ENCODE measurements at places on chromosomes 2 and 18.

- no peak for DNase-seq
These were observed 622.5 kb downstream of the RNF144A start for GRCh38 chr2:7539760-7540159.

GRCh38 chr2:205586626-205587025 lies 95.7 kb upstream of the NRP2 start:
- no peak for DNase-seq

- DNase-seq = no peak
These were observed 68.7 kb downstream of the RHOB start for GRCh38 chr2:20515290-20516220.

DNA sequence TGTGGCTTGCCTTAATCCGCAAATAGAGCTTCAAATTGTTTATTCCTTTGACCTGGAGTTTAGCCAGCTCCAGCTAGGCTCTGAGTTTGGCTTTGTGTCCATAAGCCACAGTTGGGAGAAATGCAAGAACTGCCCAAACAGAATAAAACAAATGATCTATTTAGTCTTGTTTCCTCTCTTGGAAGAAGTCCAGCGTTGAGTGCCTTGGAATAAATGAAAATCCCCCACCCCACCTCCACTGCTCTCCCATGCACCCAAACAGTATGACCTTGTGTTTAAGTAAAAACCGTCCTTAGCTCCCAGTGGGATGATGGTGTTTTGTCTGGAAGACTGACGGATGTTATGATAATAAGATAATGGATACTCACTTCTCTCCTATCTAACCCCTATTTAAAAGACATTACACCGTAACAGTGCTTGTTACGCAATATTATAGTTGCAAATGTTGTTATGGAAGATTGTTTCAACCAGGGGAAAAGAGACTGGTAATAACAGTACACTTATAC lies 3.2 kb upstream of the SERPINE2 start:
- no peak for DNase-seq

- DNase-seq = no peak
These were observed 844.3 kb downstream of the MBD2 start for GRCh38 chr18:53380063-53380639.

GRCh38 chr18:36649205-36649604 lies 179.6 kb downstream of the TPGS2 start:
- no peak for DNase-seq

DNA sequence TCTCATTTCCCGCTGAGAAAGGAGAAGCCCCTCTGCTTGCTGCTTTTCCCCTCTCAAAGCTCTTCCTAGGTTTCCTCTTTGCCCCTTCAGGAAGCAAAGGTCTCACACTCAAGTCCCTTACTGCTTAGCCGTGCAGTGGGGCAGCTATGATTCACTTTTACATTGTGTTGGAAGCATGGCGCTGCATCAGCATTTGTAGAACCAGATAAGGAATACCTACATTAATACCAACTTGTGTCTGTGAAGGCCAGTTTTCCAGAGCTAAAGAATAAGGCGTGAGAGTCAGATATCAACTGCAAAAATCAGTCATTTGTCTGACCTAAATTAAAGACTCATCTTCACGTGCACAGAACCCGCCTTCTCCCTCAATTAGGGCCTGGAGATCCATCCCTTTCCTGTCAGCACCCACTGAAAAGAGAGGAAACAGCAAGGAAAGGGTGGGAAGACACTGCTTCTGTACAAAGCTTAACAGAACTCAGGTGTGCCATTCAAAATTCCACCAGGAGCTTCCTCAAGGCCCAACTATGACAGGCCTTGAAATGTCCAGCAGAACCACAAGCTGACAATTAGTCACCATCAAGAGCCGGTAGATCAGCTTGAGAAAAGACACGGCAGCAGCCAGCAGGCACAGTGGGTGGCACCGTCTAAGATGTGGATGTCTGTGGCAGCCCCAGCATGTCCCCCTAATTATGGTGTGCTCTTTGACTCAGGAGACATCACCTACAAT lies 16.1 kb upstream of the XDH start:
- no peak for DNase-seq

DNA sequence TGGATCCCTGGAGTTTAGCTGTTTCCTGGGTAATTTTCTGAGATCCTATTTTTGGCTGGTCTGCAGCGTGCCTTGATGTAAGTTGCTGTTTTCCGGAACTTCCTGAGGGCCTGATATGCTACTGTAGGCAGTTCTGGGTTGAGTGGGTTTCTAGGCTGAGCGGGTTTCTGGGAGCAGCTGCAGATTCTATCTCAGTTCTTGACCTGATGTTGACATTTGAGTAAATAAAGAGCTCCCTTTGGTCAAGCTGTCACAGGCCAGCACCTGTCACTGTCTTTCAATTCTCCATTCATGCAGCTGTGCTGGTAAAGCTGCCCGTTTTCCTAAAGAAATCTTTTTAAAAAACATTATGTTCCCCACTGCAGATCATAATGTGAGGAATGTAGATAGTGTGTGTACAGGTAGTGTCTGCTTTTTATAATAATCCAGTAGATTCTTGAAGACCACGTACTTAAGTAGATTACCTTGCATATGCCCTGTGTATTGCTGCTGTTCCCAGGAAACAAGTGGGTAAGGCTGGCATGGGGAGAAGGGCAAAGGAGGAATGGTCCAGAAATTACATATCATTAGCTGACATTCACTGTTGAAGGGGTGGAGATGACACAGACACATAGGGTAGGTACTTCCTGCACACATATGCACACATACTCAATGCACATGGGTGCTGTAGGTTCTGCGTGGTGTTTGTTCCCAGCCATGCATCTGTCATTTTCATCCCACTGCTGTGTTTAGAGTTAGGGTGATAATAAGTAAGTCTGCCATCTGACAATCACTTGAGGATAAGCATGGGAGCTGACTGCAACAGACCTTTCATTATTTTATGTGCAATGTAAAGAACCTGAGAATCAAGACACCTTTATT lies 25.9 kb downstream of the CD28 start:
- no peak for DNase-seq

GRCh38 chr2:15845294-15845693 lies 95.1 kb upstream of the MYCN start:
- DNase-seq = no peak

- DNase-seq = peak; percentile 11
These were observed 5.4 kb upstream of the KCNJ13 start for GRCh38 chr2:232781765-232782164.

DNA sequence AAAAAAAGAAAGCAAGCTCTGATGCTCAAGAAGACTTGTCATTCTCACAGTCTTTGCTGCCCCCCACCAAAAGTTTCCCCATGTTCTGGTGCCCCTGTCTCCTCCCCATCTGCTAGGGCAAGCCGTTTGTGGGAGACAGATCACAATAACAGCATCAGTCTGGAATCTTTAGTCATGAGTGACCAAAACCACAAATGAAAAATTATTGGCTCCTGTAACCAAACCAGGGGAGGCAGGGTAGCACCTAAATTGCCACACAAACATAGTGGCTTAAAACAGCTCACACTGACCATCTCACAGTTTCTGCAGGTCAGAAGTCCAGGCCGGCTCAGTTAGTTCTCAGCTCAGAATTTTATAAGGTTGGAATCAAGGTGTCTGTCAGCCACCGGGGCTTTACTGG lies 9.1 kb upstream of the B3GNT7 start:
- no peak for DNase-seq

- DNase-seq = no peak
These were observed 53.1 kb downstream of the HPCAL1 start for GRCh38 chr2:10355471-10356438.

- DNase-seq = no peak
These were observed 234.2 kb downstream of the ASXL3 start for GRCh38 chr18:33812186-33812585.

DNA sequence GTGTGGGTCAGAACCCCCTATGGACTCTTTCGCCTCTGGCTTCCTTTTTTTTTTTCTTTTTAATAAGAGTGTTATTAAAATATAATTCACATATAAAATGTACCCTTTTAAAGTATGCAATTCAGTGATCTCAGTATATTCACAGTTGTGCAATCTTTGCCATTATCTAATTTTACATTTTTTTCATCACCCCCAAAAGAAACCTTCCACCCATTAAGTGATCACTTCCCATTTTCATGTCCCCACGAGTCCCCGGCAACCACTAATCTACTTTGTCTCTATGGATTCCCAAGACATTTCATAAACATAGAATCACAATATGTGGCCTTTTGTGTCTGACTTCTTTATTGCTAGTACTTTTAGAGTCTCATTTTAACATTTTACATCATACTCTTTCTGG lies 38.7 kb upstream of the ANXA4 start:
- DNase-seq = no peak

DNA sequence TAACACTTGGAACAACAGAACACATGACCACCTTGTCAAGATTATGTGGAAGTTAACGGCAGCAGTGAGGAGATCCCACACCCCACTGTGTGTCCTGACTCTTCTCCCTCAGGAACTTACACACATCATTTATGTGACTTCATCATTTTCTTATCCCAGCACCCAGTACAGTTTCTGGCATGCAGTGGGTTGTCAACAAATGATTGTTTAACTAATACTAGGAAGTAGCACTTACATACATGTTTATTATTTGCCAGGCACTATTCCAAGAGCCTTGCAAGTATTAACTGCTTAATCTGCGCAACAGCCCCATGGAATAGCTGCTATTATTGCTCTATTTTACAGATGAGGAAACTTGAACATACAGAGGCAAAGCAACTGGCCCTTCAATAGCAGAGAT lies 391.5 kb downstream of the TXNL1 start:
- no peak for DNase-seq

GRCh38 chr2:100877555-100877954 lies 57.6 kb downstream of the NPAS2 start:
- no peak for DNase-seq

DNA sequence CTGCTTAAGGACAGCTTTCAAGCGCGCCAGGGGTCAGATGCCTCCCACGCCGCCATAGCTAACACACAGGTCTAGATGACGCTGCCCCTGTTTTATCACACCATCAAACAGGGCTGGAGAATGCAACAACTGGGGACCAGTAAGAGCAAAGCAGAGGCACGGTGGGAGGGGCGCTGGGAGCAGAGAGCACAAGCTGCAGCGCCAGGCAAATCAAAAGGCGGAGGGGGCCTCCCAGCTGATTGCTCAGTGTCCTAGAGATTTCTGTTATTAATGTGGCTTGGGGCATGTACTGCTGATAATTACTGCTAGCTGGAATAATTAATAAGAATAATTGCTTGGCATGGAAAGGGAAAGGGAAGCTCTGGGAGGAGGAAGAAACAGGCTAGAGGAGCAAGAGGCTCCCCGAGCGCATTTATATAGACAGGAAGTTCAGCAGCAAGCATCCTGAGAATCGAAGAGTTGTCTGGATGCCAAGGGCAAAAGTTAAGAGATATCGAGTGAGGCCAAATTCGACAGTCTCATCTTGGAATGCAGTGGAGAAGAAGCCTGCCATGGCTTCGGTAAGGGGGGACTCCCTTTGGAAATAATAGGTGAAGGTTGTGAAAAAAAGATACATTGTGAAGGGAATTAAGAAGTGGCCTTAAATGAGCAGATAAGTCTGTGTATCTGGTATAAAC lies 104.5 kb upstream of the ZNF521 start:
- no peak for DNase-seq

DNA sequence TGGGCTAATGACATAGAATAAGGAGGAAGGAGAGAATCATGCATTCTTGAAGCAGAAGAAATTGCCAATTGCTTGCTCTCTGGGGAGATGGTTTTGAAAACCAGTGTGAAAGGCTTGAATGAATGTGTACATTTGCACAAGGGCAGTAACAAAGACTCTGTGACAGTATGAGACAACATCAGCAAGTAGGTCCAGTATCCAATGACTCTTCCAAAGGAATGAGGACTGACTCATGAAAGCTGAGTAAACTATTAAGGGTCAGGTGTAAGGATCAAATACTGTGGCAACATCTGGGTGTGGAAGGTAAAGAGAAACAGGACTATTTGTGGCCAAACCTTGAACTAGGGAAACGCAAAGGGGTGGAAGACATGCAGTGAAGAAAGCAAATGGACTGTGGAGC lies 886.0 kb upstream of the CHAC2 start:
- no peak for DNase-seq

- peak; percentile 86 for DNase-seq
These were observed 20.3 kb upstream of the DNMT3A start for GRCh38 chr2:25362049-25362433.
